IPS DF 6.9 (cell line): ENCODE measurements at places on chromosomes 1 and 21.

GRCh38 chr1:43689289-43689688 is 18.0 kb upstream of the ST3GAL3 start:
- DNase-seq, result no peak

- no peak for DNase-seq
Measured at GRCh38 chr1:13708380-13708982, 8.5 kb downstream of the PRDM2 start.

DNA sequence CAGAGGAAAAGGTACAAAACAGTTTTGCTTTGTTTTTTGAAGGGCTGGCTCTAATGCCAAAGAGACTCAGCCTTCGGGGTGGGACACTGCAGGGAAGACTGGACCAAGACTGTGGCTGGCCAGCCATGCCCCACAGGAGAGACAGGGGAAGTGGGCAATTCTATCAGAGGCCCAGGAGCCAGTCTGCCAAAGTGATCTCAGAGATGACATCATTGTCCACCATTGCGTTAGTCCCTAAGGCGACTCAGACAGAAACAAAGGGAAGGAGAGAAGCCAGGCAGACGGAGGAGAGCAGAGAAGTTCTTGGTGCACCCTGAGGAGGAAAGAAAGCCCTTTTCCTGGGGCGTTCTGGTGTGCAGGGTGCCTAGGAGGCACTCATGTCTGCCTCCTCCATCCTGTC is 26.4 kb downstream of the OPTC start:
- DNase-seq, result no peak

DNA sequence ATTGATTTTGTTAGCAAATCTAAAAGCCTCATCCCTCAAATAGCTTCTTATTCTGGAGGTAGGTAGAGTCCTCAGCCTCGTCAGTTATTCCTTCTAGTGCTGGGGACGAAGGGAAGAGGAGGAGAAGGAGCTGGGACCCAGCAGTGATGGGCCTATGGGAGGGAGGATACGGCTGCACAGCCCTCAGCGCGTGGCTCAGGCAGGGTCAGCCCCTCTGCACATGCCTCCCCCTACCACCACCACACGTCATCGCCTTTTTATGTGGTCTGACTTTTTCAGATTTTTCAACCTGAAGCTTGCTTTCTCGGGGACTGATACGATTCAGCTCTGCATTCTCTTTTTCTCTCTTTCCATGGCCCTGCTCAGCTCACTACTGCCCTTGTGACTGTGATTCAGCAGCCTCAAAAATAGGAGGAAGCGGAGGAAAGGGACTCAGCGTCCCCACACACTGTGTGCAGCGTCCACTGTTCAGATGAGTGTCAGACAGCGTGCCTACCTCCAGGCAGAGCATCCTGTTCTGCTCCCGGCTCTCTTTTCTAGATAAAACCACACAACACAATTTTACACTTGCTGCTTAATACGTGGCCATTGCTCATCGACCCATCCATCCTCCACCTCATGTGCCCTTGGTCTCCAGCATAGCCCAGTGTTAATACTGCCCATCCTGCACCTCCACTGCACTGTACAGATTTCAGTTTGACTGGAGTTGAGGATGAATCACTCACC is 827 bp downstream of the OR2B11 start:
- no peak for DNase-seq

DNA sequence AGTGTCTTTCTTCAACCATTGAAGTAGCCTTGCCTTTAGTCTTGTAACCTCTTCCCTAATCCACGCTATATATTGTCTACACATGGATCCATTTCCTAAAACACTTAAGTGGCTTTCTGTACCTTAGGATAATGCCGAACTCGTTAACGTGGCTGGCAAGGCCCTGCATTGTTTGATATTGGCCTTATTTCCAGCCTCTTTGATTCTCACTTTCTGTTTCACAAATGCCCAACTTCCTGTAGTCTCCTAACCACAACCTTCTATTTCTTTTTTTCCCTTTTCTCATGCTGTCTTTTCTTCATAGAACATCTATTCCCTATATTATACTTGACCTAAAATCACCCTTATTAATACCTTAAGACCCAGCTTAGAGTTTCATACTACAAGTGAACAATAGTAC is 536.0 kb downstream of the LMO4 start:
- DNase-seq, result no peak

- no peak for DNase-seq
Measured at GRCh38 chr21:14620152-14620551, 74.0 kb upstream of the SAMSN1 start.

GRCh38 chr1:100090471-100090870 is 42.3 kb downstream of the SASS6 start:
- no peak for DNase-seq

GRCh38 chr1:179145521-179145920 is 63.7 kb downstream of the TOR3A start:
- no peak for DNase-seq

- no peak for DNase-seq
Measured at GRCh38 chr1:154857441-154858215, 12.5 kb downstream of the KCNN3 start.

DNA sequence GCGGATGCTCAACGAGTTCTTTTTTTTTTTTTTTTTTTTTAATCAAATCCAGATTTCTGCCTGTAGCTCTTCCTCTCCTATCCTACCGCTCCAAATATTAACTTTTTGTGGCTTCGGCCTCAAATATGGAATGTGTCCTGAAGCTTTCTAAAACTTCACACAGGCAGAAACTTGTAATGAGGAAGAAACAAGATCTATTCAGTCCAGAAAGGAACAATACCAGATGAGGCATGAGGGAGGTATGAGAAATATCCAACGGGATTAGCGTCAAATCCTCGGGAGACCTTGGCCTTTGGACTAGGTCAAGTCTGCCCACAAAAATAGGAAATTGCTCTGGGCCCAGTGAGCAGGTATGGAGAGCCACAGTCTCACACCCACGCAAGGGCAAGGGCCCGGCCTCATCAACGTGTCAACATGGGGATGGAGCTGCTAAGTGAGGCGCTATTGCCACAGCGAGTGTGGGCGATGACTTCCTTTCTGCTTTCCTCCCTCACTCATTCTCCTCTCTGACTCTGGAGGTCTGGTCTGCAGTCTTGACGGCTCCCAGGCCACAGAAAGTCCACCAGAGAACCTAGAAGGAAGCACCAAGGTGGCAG is 66.6 kb downstream of the BCAR3 start:
- DNase-seq, result no peak

GRCh38 chr1:214700437-214700836 is 97.4 kb downstream of the CENPF start:
- DNase-seq, result no peak

- no peak for DNase-seq
Measured at GRCh38 chr1:96772349-96772748, 50.8 kb downstream of the PTBP2 start.

DNA sequence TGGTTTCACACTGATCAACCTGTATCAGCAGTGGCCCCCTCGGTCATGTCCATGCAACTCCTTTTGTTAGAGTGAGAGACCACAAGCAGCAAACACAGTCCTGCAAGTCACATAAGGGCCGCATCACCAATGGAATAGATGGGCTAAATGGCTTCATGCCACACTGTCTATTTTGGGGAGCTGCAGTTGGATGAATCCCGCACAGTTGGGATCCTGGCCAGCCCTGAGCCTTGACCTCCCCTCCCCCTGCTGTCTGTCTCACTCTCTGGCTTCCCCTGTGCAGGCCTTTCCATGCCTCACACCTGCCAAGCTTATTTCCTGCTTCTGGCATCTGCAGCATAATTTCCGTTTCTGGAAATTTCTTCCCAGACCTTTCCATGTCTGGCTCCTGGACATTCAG is 57.0 kb downstream of the CNIH3 start:
- DNase-seq, result no peak

GRCh38 chr1:27237112-27237511 is 2.7 kb downstream of the WDTC1 start:
- DNase-seq, result no peak

- no peak for DNase-seq
Measured at GRCh38 chr1:188584119-188584518, 1755.4 kb downstream of the PLA2G4A start.

DNA sequence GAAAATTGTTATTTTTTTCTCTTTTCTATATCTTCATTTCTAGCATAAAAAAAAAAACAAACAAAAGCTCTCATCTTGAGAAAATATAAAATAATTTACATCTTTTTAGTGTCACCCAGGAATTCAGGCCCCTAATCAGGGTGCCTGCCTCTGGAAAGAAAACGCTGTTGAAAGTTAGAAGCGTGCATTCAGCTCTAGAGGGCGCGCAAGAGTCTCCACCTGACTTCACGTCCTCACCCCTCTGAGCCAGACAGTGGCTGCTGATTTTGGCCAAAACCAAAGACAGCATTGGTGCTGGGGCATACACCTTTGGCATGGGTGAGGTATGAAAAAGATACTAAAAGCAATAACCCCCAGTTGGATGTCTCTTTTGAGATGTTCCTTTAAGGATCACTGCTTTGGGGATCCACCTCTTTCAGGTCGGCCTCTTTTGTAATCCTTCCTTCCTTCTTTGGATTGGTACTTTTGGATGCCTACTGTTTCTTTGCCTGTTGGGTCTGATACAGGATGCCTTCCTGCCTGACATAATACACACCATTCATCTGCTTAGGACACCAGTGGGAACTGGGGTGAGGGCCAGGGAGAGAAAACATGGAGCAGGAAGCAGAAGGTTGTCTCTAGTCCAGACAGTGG is 77.6 kb upstream of the CHRM3 start:
- DNase-seq, result peak; percentile 58

GRCh38 chr1:78622548-78622947 is 2.3 kb downstream of the IFI44L start:
- DNase-seq, result no peak

DNA sequence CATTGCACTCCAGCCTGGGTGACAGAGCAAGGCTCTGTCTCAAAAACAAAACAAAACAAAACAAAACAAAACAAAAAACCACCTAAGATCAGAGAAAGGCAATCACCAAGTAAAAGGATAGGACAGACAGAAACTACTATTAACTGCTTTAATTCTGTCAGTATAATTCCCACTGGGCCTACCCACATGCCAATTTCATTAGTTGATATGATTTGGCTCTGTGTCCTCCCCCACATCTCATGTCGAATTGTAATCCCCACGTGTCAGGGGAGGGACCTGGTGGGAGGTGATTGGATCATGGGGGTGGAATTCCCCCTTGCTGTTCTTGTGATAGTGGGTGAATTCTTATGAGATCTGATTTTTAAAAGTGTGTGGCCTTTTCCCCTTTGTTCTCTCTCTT is 27.2 kb upstream of the CAPZB start:
- no peak for DNase-seq

DNA sequence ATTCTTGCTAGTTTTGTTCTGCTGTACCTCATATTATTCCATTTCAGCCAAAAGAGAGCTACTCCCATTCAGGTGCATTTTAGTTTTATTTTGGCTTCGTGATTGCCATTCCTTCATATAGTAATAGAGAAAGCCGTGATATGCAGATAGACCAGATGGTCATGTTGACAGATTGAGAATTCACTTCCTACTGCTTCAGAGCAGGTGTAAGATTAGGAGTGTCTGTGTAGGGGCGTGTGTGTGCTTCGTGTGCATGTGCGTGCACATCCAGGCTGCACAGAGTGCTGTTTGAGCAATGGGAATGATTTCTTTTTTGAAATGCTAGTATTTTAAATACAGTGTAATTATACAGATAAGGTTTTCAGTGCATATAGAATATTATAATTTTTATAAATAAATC is 10.3 kb downstream of the NFIA start:
- no peak for DNase-seq

- no peak for DNase-seq
Measured at GRCh38 chr1:86741947-86742572, 37.7 kb downstream of the SH3GLB1 start.

GRCh38 chr1:32247452-32247851 is 430 bp downstream of the FAM167B start:
- no peak for DNase-seq

DNA sequence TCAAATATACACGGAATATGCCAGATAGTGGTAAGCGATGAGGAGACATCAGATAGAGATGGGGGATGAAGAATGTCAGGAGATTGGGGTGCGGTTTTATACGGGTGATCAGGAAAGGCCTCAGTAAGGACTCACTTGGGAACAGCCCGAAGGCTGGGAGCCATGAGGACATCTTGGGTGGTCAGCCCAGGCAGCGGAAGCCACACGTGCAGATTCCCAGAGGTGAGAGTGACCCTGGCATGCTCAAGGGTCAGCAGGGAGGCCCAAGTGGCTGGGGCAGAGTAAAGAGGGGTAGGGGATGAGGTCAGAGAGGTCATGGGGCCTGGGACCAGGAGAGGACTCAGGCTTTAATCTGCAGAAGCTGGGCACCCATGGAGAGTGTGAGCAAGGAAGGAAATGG is 106.6 kb downstream of the MATN1 start:
- DNase-seq, result no peak

- no peak for DNase-seq
Measured at GRCh38 chr1:42469727-42470126, 6.6 kb downstream of the CCDC30 start.

GRCh38 chr1:47230692-47231300 is 1.2 kb downstream of the TAL1 start:
- DNase-seq, result no peak

- no peak for DNase-seq
Measured at GRCh38 chr1:88463401-88463985, 220.6 kb upstream of the PKN2 start.

GRCh38 chr1:157042846-157043245 is 2.7 kb downstream of the ARHGEF11 start:
- no peak for DNase-seq

DNA sequence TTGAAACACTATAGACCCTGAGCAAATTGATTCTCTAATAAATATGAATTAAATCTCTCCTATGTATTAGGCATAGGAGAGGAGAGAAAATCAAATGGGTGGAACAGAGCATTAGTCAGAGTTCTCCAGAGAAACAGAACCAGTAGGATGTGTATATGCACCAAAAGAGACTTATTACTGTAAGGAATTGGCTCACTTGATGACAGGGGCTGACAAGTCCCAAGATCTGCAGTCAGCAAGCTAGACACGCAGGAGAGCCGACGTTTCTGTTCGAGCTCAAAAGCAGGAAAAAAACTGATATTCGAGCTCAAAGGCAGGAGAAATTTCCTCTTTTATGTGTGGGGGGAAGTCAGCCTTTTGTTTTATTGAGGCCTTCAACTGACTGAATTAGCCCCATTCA is 259.2 kb upstream of the KAZN start:
- DNase-seq, result no peak

GRCh38 chr1:6783936-6784559 is 1.2 kb upstream of the CAMTA1 start:
- DNase-seq, result no peak

- no peak for DNase-seq
Measured at GRCh38 chr1:111804776-111805175, 49.1 kb downstream of the DDX20 start.

DNA sequence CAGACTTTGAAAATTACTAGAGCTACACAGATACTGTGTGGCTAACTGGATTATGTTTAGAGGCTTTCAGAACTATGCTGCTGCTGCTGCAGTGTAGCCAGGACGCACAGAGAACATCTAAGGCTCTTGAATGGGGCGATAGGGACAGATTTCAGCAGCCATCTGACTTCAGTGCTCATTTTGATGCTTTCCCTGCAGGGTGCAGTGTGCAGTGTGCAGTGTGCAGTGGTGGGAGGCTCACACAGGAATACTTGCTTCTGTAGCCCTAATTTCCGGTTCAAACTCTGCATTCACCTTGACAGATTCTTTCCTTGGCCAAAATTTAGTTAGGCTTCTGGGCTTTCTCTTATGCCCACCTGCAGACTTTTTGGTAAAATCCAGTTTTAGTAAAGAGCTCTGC is 7.7 kb downstream of the METTL18 start:
- DNase-seq, result no peak
